RWPE2 (cell line): ENCODE measurements at places on chromosomes 12 and 14.

- DNase-seq = no peak
Measured at GRCh38 chr12:7005311-7005710, 13.0 kb downstream of the LPCAT3 start.

DNA sequence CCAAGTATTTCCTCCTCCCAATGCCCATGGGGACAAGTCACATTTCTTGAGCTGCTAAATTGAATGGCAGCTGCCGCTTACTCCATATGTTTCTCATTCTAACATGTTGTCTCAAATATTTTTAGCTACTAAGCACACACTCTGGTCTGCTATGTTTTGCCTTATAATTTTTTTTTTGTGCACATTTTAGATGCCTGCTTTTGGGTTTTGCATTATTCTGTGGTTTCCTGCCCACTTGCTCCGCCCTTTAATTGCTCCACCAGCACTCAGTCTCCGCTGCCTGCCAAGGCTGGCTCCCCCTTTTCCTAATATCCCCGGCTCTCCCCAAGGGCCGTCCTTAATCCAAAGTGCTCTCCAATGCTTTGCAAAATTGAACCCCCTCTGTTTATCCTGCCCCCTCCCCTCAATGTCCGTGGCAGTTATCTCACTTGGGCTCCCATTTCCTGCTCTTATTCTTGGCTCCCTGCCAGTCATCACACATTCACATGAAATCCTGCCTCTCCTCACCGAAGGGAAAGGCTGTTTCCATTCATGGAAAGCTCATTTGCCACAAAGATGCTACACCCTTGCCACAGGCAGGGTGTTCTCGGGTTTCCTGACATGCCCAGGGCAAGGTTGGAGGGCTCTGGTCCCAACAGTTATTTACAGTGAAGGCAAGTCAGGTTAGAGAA is 79.4 kb downstream of the C12orf75 start:
- DNase-seq = no peak

GRCh38 chr12:132154341-132154761 is 10.1 kb downstream of the NOC4L start:
- DNase-seq = no peak

GRCh38 chr12:26264215-26264838 is 69.0 kb downstream of the SSPN start:
- no peak for DNase-seq

DNA sequence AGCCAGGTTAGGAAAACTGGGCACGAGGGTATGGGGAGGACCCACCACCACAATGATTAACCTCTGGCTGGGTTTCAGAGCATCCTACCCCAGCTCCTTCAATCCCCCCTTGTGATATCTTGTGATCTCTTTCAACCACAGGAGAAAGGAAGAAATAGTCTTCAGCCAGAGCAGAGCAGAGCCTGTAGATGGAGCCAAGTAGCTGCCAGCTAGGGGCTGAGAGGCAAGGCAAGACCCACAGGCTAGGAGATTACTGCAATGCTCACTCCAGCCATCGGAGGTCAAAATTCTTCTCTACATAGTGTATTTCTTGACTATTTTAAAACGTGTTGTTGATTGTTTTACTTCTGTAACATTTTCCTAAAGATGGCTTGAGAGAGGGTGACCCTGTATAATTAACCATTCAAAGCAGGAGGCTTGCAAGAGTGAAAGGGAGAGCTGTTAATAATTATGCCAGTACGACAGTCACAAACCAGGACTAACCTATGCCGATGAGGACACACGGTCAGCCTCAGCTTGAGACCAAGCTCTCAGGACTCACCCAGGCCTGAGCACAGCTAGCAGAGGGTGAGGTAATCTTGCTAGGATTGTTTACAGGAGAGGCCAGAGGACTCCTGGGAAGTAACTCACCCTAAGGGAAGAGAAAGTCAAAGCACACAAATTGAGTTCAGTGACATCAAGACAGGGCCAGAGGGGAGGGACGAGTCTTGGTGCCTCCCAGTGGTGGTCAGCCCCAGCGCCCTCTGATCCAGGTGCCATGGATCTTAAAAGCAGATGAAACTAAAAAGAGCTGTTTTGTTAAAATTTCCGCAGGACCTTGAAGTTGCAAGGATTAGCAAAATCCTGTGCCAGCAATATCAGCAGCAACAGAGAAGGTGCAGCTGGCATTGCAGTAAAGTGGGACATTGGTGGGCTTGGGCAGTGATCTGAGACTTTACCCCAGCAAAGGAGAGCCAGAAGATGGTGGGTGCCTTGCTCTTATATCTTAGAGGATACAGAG is 29.8 kb upstream of the CDKN3 start:
- no peak for DNase-seq

DNA sequence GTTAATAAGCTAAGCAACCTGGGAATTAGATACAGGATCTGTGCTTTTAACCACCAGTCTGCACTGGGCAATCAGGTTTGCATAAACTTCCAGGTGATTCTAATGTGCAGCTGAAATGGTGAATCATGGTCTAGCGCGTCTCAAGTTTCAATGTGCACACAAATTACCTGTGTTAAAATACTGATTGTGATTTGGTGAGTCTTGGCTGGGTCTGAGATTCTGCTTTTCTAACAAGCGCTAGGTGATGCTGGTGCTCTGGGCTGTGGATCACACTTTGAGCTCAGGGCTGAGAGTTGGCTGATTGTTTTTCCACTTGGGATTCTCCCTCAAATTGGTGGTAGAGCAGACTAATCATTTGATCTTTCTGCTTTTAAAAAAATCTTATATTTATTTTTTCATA is 124.8 kb downstream of the C12orf75 start:
- DNase-seq = no peak

GRCh38 chr12:7937833-7938506 is 2.0 kb upstream of the SLC2A3 start:
- DNase-seq = no peak

- DNase-seq = no peak
Measured at GRCh38 chr12:70557583-70558191, 79.5 kb downstream of the PTPRB start.

- DNase-seq = no peak
Measured at GRCh38 chr12:15520844-15521243, 198.5 kb downstream of the PTPRO start.

- DNase-seq = peak; percentile 11
Measured at GRCh38 chr12:34595749-34596733, 573.7 kb downstream of the ALG10 start.

DNA sequence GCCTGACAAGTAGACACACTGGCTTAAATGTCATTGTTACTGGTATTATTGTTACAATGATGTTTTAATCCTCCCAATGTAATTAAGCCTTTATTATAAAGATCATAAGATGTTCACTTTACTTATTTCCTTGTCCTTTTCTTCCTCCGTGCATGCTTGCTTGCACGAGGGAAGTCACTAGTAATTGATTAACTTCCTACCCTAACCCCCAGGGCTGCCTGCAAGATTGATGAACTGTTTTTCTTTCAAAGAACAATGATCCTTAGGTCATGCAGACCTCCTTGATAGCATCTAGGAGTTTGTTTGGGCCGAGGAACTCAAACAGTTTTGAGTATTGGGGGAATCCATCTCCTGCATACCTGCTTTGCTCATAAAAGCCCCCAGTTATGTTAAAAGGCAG is 43.0 kb downstream of the GLRX5 start:
- no peak for DNase-seq

DNA sequence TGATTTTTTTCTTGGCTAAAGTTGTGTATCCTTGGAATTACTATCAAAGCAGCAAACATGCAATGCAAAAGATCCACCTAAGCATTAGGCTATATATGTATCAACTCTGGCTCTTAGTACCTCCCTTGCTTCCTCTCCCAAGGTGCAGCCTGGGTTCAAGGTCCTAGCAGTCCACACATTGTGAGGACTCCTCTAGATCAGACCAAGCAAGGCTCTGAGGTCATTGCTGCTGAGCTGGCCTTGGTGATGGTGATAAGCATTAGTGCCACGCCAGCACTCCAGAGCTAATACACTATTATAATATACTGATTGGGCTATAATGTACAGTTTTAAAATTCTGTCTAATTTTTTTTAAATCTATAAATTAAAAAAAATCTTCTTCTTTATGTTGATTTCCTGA is 196.9 kb upstream of the BTG1 start:
- no peak for DNase-seq

- no peak for DNase-seq
Measured at GRCh38 chr12:46100551-46101484, 110.4 kb upstream of the SCAF11 start.

DNA sequence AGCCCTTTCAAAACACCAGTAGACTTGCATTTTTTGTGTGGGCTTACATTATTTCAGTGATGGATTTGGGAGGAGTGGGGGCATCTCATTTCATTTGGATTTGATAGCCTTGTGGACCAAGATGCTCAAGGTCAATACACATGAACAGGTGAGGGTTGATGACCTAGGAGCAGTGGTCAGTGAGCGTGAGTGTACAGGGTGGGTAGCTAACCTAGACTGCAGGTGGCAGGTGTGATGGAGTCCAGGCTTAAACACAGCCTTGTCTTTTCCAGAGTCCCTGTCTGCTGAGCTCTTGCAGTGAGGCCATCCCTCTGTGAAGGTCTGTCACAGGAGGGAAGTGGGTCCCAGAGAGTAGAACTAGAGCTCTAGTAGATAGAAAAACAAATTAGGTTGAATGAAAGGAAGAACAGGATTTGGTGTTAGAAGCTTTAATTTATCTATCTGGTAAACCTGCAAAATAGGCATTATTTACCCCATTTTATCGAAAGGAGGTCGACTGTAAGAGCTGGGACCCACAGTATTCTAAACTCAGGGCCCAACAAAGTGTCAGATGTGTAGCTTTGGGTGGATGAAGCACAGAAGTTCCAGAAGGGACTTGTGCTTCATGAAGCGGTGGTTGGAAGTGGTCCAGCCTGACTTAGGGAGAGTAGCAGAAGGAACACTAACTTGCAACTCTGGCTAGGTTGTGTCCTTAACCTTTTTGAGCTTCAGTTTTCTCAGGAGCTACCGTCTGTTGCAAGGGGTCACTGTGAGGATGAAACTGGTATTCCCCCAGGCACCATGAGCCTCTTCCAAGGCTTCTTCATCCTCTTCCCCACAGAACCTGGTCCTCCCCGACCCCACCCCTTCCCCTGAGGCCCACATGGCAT is 18.2 kb downstream of the RPS6KL1 start:
- no peak for DNase-seq

DNA sequence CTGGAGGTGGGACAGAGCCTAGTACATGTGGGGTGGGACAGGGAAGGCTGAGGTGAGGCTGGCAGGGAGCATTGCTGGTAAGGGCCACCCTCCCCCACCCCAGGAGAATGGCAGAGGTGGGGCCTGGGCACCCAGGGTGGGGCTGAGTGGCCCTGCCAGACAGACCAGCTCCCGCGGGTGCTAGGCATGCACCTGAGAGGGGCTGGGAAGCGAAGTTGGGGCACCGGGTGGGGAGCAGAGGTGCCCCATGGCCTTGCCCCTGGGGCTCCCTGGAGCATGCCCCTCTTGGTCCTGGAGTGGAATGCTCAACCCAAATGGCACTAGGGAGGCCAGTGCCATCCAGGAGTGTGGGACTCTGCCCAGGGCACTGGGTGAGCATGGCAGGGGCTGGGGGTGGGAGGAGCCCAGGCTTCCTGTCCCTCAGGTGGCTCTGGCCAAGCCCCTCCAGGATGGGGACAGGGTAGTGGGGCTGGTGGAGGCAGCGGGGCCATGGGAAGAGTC is 1.3 kb downstream of the TNFAIP2 start:
- no peak for DNase-seq

GRCh38 chr12:18828987-18829386 is 91.1 kb downstream of the CAPZA3 start:
- DNase-seq = no peak

DNA sequence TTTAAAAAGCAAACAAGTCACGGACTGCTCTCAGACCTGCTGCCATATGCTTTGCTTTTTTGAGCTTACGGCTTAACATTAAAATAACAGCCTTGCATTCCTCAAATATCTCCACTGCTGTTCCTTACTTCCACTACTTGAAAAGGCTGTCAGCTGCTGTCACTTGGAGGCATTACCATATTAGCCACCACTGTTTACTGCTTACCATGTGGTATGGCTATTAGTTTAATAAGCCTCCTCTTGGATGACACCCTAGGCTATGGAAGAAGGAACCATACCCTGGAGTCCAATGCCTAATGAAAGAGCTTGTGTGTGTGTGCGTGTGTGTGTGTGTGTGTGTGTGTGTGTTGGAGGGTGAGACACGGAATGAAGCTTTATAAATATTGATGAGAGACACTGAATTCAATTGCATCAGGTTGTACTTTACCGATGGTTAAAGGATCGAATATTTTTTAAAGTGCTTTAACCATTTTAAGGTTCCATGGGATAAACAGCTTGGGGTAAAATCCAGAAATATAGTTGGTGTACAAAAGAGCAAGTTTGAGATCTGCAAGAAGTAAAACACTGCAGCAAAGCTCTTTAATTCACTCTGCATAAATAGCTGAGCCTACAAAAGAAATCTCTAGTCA is 174.5 kb downstream of the TTC7B start:
- DNase-seq = no peak

DNA sequence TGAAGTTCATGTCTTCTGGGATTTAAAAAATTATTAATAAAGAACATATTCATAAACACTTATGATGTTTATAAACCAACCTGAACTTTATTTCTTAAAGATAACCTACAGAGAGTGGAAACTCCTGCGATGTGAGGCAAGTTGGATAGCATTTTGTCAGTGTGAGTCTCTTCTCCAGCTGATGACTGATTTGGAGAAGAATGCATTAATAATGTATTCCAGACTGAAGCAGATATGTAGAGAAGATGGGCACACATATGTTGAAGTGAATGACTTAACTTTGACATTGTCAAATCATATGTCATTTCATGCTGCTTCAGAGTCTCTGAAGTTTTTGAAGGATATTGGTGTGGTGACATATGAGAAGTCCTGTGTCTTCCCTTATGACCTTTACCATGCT is 7.3 kb downstream of the HELB start:
- DNase-seq = no peak

GRCh38 chr14:32136027-32136825 is 59.1 kb downstream of the ARHGAP5 start:
- no peak for DNase-seq

GRCh38 chr12:18690653-18691052 is 47.2 kb downstream of the PLCZ1 start:
- peak; percentile 34 for DNase-seq

DNA sequence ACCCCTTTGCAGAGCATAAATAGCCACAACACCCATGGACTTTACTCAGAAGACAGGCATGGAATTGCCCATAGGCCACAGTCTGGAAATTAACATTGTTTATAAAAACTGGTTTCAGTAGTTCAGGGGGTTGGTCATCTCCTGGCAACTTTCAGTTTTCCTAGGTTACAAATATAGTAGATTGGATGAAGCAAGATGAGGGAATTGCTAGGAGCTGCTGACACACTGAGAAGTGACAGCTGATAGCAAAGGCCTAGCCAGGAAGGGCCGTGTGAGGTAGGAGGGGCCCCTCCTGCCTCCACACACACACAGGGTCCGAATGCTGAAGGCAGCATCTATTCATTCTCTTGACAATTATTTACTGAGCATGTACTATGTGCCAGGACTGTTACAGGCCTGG is 8.3 kb downstream of the GALNT16 start:
- no peak for DNase-seq

DNA sequence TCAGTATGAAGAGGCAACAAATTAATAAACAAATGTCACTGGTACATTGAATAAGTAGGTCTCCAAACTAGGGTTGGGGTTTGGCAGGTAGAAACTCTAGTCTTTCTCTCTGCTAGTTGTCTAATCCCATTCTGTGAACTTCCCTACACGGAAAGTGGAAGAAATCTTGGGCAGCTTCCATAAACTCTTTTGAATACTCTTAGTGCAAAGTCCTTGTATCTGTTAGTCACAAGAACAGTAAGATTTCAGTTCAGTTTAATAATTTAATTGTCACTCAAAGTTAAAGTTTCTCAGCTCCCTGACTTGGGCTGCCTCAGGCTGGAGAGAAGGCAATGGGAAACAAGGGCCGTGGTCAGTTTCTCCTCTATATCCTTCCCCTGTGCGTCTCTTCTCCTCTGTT is 135.4 kb upstream of the MDM1 start:
- DNase-seq = no peak

GRCh38 chr14:34965912-34966311 is 16.9 kb upstream of the SRP54 start:
- DNase-seq = no peak
